ENCODE measurements at places on chromosomes 2 and 18.
A peak's percentile ranks its signal among the peaks of the same experiment; 100 is the strongest.

DNA sequence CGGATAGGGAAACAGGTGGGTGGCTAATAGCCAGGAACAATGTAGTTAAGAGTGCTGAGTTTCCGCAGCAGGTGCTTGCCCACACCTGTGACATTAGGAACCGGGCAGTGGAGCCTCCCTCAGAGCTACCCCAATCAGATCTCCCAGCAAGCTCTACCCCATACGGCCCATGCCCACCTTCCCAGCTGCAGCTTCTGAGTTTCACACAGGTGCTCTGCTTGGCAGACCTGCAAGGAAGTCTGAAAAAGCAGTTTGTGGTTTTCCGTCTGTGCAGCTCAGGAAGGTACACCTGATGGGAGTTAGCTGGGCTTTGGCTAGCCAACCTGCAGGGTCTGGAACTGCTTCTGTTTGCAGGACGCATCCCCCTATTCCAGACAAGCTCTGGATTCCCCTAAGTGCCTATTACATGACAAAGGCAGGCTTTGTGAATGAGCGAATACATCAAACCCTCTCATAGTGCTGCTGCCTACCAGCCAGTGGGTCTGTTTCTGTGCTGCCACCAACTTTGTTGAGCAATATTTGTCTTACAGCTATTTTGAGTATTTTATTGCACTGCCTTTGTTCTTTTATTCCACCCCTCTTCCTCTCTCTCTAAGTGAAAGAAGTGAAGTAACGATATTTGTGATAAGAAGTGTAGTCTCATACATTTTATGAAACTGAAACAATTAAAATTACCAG lies 24.7 kb upstream of the CEP68 start:
- no peak for DNase-seq

DNA sequence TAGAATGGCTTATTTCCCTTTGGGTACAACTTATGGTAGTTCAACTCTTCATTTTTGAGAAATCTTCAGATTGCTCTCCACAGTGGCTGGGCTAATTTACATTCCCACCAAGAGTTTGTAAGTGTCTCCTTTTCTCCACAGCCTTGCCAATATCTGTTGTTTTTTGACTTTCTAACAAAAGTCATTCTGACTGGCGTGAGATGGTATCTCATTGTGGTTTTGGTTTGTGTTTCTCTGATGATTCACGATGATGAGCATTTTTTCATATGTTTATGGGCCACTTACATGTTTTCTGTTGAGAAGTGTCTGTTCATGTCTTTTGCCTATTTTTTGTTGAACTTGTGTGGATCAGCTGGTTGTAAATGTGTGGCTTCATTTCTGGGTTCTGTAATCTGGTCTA lies 871.0 kb downstream of the EPHA4 start:
- DNase-seq, result no peak

GRCh38 chr2:101305035-101305434 lies 3.5 kb downstream of the RNF149 start:
- DNase-seq, result no peak

GRCh38 chr2:151299920-151300539 lies 10.6 kb upstream of the NMI start:
- no peak for DNase-seq

- DNase-seq, result no peak
These were observed 210.6 kb downstream of the ZNF521 start for GRCh38 chr18:25141399-25141798.

DNA sequence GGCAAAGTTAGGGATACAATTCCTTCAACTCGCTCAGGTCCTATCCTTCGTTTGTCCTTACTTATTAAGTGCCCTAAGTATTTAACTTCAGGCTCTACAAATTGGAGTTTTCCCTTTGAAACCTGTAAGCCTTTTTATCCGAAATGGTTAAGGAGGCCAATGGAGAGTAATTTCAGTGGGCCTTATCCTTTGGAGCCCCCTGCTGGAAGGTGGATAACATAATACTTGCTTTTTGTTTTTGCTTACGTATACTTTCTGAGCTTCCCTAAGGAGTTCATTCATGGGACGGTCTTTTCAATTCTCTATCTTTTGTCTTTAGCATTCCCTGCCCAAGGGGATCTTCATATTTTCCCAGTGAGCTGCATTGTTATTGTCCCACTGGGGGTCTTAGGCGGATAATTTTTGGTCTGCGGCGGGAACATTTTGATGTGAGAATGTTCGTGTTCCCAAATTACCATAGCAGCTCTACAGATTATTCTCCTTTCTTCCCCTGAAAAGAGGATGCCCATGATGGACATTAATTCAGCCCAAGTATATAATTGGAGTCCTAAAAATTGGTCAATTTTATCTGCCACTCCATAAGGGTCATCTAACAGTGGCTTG lies 34.4 kb upstream of the TRAPPC8 start:
- DNase-seq, result peak; percentile 29

GRCh38 chr2:67489396-67489795 lies 92.3 kb downstream of the ETAA1 start:
- DNase-seq, result no peak

GRCh38 chr2:232492236-232492848 lies 4.7 kb upstream of the ECEL1 start:
- no peak for DNase-seq

- DNase-seq, result no peak
These were observed 2.5 kb downstream of the MARCHF4 start for GRCh38 chr2:216369821-216370220.

- DNase-seq, result no peak
These were observed 76.4 kb upstream of the ZNG1B start for GRCh38 chr2:113361051-113361450.
